Amniotic stem cell (primary cell): ENCODE measurements at places on chromosomes 6 and 20.

DNA sequence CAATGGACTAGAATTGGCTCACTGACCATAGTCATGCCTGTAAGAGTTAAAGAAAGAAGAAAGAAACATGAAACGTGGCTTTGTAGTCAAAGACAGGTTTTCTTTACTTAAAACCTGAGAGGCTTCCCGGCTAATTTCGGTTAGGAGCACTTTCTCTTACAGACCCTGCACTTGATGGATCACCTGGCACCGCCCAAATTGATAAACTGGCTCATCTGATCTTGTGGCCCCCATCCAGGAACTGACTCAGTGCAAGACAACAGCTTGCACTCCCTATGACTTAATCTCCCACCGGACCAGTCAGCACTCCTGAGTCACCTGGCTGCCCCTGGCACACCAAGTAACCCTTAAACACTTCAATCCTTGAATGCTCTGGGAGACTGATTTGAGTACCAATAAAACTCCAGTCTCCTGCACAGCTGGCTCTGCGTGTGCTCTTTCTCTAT is 12.3 kb downstream of the TMEM14B start:
- DNase-seq = no peak

DNA sequence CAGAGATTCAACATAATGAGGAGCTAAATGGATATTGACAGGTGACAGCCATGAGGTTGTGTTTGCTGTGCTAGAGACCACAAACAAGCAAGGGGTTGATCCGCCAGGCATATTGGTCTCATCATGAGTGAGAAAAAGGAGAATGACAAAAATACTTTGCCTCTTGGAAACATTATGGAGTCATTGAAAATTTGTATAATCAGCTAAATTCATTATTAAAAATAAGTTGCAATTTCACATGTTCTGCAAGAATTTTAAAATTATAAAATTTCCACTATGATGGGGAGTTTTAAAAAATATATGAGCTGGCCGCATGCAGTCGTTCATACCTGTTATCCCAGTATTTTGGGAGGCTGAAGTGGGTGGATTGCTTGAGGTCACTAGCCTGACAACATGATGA is 912.3 kb upstream of the SLC35B3 start:
- DNase-seq = no peak

- no peak for DNase-seq
These were observed 592.3 kb downstream of the EPHA7 start for GRCh38 chr6:92827104-92827503.

DNA sequence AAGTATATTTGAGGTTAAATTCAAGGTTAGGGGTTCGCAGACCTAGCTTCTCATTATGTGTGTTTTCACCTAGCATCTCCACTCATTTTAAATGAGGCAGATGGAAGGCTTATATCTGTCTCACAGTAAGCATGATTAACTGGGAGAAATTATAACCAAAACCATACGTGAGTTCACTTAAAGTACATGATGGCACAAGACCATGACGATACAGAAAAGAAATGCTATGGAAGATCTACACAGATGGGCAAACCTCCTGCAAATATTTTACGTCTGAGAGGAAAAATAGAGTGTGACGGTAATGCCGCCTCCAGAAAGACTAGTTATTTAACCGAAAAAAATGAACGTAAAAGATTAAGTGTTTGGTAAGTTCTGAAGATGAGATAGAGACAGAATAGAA is 337.8 kb downstream of the FARS2 start:
- DNase-seq = no peak

DNA sequence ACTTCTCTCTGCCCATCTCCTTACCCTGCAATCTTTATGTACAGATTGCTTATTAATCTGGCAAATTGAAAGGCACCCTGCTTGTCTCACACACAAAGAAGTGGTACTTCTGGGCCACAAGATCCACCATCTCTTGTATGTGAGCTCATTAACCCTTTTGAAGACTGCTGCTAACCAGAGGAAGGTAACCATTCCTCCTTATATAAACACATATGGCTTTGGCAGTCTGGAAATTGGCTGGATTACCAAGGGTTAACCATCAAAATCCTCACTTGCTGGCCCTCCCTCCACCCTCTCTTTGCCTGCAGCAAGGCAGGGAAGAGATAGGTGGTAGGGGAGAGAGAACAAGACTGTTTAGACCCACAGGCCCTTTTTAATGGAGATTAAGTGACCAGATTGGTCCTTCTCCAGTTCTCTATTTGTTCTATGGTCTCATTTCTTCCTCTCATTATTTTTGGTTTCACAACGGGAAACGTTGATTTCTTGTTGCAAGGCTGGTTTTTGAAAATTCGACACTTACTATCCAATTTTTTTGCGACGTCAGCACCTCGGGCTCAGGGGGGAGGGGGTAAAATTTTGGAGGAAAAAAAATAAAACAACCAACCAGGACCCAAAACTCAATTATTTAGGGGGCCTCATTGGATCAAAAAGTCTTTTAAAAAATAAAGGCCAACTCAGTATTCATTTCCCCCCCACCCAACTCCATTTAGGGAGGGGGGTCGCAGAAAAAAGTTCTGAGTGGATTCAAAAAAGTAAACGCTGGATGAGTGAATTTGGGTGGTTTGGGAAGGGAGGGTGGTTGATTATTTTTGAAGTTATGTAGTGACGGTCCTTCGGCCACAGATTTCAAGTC is 859 bp downstream of the PPP1R10 start:
- no peak for DNase-seq

GRCh38 chr20:63968928-63969760 is 586 bp downstream of the ZNF512B start:
- DNase-seq = no peak

DNA sequence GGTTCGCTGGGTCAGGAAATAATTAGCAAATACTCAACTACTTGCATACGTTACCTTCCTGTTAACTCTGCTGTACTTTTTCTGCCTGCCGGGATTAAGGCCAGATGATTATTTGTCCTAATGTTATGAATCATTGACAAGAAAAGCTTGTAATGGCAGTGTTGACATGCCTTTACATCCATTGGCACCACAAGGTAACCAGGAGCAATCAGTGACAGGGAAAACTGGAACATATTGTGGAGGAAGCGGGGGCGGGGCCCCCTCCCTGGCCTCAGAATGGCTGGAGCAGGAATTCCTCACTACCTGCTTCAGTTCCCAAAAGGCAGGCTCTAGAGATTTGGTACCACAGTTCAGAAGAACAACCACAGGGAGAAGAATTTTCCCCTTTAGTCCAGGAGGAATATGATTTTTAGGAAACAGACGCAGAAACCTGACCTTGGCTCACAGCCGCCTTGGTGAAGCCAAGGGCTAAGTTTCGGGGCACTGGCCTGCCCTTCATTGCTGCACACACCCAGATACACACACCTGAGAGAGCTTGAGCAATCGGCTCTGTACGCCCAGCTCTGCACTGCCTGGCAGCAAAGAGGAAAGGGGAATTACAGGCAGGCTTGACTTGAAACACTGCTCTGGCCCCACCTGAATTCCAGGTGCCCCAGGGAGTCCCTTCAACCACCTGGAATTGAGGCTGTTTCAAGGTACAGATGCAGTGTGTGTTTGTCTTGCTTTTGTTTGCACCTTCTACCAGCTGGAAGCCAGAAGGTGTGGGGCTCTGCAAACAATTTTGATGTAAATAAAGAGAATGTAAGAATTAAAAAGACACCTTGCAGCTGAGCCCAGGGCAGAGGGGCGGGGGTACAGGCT is 89.8 kb downstream of the MYB start:
- no peak for DNase-seq

- DNase-seq = no peak
These were observed 127.4 kb upstream of the AFDN start for GRCh38 chr6:167699141-167699931.

DNA sequence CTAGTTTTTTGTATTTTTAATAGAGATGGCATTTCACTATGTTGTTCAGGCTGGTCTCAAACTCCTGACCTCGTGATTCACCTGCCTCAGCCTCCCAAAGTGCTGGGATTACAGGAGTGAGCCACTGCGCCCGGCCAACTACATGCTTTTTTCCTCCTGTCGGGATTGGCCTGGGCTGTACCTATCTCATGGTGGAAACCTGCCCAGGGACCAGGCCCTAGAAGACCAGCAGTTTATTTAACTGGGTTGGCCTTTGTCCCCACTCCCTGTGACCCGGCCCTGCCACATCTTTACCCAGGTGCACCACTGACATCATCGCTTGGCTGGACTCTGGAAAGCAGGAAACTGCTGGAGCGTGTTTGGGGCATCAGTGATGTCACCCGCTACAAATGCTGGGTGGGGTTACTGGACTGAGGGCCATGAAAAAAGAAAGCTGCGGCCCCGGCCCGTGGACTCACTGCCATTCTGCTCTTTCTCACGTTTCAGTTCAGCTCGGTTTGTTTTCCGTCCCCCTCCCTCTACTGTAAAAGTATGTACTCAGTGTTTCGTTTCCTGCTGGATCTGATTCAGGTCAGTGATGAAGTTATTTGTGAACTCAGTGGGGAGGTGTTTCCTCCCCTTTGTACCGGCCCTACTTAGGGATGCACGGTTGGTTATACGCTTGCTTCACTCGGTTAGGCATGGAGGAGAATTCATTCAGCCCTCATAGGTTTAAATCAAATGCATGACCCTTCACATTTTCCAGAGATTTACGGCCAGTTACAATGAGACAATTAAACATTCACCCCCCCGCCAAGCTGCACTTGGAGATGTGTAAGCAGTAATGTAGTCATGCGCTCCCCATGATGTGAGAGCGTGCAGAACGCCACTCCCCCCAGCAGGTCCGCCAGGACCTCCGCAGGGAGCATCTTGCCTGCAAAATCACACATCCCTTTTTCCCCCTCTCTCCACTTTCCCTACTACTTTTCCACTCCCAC is 179.3 kb downstream of the MTHFD1L start:
- DNase-seq = peak; percentile 69

GRCh38 chr20:33769043-33769442 is 37.2 kb downstream of the ZNF341 start:
- DNase-seq = no peak

DNA sequence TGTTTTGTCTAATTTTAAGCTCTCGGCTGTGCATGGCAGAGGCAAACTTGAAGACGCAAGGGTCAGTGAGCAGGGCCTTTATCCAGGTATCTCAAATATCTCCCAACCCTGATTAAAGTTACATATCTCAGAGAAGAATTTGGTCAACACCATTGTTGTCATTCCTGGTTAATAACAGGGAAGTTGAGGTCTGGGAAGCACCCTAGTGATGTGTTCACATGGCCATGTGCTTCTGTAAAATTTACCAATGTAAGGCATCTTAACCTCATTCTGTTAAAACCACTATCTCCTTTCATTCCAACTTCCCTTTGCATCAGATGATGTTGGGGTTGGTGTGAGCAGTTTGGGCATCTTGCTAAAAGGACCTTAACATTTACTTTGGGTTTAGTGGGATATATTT is 4.0 kb upstream of the FAM110A start:
- DNase-seq = no peak

DNA sequence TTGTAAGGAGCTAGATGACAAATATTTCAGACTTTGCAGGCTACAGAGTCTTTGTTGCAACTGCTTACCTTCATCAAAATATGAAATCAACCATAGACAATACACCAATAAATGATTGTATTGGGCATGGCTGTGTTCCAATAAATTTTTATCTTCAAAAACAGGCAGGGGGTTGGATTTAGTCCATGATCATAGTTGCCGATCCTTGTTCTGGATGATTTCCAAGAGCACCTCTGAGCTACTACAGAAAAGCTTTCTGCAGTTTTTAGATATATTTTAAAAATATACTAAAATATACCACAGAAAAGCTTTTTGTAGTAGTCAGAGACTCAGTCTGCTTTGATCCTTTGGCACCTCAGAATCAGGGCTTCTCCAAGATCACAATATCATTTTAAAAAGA is 145.0 kb downstream of the HTR1B start:
- DNase-seq = no peak

- DNase-seq = no peak
These were observed 2.2 kb upstream of the STXBP5 start for GRCh38 chr6:147201885-147202515.

DNA sequence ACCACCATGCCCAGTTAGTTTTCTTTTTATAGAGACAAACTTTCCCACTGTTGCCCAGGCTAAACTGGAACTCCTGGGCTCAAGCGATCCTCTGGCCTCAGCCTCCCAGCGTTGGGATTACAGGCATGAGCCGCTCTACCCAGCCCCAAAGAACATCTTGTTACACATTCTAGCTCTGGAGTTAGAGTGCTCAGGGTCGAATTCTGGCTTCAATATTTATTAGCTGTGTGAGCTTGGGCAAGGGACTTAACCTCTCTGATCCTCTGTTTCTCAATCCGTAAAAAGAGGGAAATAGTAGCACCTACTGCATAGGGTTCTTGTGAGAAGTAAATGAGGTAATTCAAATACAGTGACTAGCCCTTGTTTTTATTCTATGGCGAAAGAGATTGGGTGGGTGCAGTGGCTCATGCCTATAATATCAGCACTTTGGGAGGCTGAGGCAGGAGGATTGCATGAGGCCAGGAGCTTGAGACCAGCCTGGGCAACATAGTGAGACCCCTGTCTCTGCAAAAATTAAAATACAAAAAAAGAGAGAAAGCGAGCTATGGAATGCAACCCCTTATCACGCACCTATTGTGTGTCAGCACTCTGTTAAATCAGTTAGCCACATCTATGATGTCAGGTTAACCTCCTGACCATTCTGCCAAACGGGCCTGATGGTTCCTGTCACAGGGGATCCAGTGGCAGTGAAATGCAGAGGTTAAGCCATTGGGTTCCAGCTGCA is 19.7 kb downstream of the BCAS4 start:
- DNase-seq = no peak

DNA sequence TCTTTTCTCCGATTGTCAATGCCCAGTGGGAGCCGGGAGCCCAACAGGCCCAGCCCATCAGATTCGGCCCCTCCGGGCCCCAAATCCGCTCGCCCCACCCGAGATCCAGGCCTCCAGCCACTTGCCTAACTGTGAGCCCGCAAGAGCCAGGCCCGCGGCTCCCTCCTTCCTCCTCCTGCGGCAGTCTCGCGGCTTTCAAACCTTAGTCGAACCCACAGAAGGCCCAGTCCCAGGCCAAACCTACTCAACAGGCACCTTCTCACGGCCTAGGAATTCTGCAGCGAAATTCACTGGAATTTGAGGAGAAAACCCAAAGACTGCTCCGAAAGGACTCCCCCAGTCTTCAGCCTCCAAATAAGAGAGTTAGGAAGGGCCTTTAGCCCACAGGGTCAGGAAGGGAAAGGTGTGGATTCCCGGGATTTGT is 2.8 kb upstream of the TFAP2A start:
- no peak for DNase-seq

DNA sequence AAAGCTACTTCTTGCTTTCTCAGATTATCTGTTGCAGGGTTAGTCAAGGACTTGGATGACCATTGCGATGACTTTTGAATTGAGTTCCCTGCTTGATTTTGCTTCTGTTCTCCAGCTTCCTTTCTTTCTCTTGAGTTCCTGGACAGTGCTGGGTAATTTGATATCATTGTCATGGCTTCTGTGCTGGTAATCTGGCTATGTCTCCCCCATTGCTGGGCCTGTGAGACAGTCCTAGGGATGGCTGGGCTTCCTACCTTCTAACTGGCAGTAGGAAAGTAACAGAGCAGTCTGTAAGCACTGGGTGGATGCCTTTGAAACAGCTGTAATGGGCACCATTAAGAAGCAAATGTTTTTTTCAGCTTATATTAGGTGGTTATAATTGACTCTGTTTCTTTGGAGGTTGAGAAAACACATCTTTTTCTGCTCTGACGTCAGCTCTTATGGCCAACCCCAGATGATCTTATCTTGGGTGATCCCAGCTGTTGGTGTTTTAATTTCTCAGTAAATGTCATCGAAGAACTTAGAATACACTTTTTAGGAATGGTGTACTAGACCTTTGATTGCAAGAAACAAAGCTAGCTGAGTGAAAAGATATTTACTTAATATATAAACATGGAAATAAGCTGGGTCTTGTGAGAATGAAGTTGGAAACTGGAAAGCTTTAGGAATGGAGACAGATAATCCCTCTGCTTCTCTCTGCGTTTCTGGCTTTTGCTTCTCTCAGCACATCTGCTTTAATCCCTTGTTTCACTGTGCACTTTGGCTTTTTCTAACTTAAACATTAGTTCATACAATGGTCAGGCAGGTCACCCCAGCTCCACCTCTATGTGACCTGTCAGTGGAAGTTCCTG is 195.0 kb upstream of the MAN1A1 start:
- DNase-seq = no peak
